ENCODE measurements at places on chromosomes 16 and 17. TPM values are rescaled to one million over a fixed set of nuclear protein-coding genes. Genes with fewer than 3 reads are reported as not detected.

PIK3R6 gene
- not detected for total RNA-seq

SMIM5 gene
- 0.63 TPM for total RNA-seq

KRTAP3-2 gene
- total RNA-seq: not detected

DOC2A gene
- 0.17 TPM for total RNA-seq

ESRP2 gene
- total RNA-seq: 26.7 TPM

MYH3 gene
- total RNA-seq: under 0.01 TPM

MTSS2 gene
- total RNA-seq: 39.8 TPM

PPP1R27 gene
- total RNA-seq: 0.17 TPM

KLHL11 gene
- total RNA-seq: 13.8 TPM

NBR1 gene
- 33.6 TPM for total RNA-seq

RBBP6 gene
- total RNA-seq: 27.9 TPM

KRTAP17-1 gene
- not detected for total RNA-seq

NEUROD2 gene
- not detected for total RNA-seq

KAT2A gene
- 18.6 TPM for total RNA-seq

ACE gene
- 1.3 TPM for total RNA-seq

IGSF6 gene
- not detected for total RNA-seq

IRF8 gene
- 0.17 TPM for total RNA-seq

USH1G gene
- total RNA-seq: not detected

STX1B gene
- total RNA-seq: 0.58 TPM

HBM gene
- not detected for total RNA-seq

PARN gene
- total RNA-seq: 16.4 TPM

GUCY2D gene
- not detected for total RNA-seq

PIMREG gene
- total RNA-seq: 74.3 TPM

RAB11FIP4 gene
- 9.1 TPM for total RNA-seq

C17orf100 gene
- 0.22 TPM for total RNA-seq

SRCIN1 gene
- total RNA-seq: 0.07 TPM

PRR29 gene
- 0.14 TPM for total RNA-seq

FAAP100 gene
- 33.8 TPM for total RNA-seq

CSH1 gene
- not detected for total RNA-seq

AOC3 gene
- total RNA-seq: not detected

SNX20 gene
- not detected for total RNA-seq

TP53TG3F gene
- not detected for total RNA-seq

NOL3 gene
- total RNA-seq: 39.4 TPM

KIF2B gene
- not detected for total RNA-seq

GEMIN4 gene
- total RNA-seq: 19.0 TPM

SAMD14 gene
- 11.5 TPM for total RNA-seq

WNT9B gene
- total RNA-seq: not detected

VEZF1 gene
- total RNA-seq: 54.6 TPM

RASL10B gene
- 0.92 TPM for total RNA-seq

MYCBPAP gene
- total RNA-seq: 0.58 TPM

KCNH6 gene
- total RNA-seq: not detected

INCA1 gene
- not detected for total RNA-seq

FZD2 gene
- total RNA-seq: 4.1 TPM

CES5A gene
- total RNA-seq: not detected

HAS3 gene
- 16.4 TPM for total RNA-seq

NTN3 gene
- total RNA-seq: 0.23 TPM

PDILT gene
- not detected for total RNA-seq

TMIGD1 gene
- not detected for total RNA-seq

PRSS21 gene
- 4.6 TPM for total RNA-seq

LGALS9C gene
- not detected for total RNA-seq

POLR3E gene
- total RNA-seq: 46.9 TPM

TNFSF13 gene
- total RNA-seq: 5.2 TPM

MYL4 gene
- total RNA-seq: not detected

SLC12A3 gene
- total RNA-seq: not detected

KCNG4 gene
- not detected for total RNA-seq

GSE1 gene
- total RNA-seq: 41.9 TPM
